ENCODE measurements at places on chromosomes 6 and 20.

GRCh38 chr6:25237579-25237978 lies 41.6 kb upstream of the CARMIL1 start:
- DNase-seq, result no peak

DNA sequence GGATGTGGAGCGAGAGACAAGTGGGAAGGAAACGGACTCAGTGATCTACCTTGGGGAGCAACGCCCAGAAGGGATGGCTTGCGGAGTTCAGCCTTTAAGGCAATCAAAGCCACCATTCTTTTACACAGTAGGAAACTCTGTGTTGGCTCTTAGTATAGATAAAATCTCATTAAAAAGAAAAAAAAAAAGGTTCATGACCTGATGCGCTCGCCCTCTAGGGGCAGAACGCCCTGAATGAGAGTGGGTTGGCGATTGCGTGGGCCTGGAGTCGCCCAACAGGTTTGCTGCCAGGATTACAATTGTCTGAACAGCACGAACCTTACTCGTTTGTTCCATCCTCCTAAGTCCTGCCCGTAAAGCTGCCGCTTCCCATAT lies 1.2 kb downstream of the TPD52L1 start:
- no peak for DNase-seq

GRCh38 chr6:46234156-46234556 lies 63.4 kb upstream of the ENPP5 start:
- DNase-seq, result no peak

GRCh38 chr6:149614337-149614736 lies 34.2 kb downstream of the KATNA1 start:
- DNase-seq, result no peak

DNA sequence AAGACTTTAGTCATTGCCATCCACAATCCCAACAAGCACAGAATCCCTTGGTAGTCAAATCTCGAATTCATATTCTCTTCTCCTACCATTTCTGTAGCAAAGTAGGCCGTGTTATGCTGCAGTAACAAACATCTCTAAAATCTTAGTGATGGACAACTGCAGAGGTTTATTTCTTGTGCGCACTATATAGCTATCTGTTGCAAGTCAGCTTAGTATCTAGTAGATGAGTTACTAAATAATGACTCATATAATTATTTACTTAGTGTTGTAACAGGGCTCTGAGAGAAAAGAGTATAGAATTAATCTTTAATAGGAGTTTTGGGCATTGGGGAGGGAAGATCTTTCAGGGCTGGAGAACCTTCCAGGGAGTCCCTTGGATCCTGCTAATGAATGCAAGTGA lies 73.3 kb downstream of the CAP2 start:
- DNase-seq, result no peak

All from H54 (cell line).